ENCODE measurements at places on chromosomes 11 and 22.

GRCh38 chr11:119513131-119513805, 90.3 kb upstream of the THY1 start:
- no peak for DNase-seq

DNA sequence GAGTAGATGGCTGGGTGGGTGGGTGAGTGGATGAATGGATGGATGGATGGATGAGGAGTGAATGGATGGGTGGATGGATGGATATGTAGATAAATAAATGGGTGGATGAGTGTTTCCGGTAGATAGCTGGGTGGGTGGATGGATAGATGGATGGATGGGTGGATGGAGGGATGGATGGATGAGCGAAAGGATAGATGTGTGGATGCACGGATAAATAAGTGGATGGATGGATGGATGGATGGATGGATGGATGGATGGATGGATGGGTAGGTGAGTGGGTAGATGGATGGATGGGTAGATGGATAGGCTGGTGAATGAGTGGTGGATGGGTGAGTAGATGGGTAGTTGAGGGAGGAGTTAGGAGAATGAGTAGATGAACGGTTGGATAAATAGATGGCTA, 349.3 kb downstream of the MN1 start:
- DNase-seq = no peak

DNA sequence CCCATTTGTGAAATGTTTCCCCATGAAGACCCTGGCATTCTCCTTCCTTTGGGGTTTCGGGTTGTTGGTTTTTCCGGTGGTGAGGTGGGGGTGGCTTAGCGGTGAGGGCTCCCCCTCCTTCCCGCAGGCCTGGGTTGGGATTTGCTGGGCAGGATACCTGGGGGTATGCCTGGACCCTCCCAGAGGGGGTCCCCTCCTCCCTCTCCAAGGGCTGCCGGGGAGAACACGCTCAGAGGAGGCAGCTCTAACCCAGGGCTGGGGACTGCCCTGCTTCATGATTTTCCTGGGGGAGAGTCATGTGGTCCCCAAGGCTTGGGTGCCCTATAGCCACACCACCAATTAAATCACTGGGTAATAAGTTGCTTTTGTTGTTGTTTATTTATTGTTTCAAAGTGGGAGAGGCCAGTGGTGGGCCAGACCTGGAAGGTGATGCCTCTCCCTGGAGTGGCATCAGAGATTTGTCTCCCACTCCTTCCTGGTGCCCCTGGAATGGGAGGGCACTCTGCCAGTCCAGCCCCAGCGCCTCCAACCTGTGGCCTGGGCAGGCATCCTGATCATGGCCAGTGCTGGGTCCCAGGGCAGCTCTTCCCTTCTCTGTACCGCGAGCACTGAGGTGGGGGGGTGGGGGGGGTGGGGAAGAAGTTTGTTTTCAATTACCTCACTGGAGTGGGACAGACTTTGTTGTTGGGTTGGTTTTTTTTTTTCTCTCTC, 1.3 kb upstream of the CLCF1 start:
- no peak for DNase-seq

DNA sequence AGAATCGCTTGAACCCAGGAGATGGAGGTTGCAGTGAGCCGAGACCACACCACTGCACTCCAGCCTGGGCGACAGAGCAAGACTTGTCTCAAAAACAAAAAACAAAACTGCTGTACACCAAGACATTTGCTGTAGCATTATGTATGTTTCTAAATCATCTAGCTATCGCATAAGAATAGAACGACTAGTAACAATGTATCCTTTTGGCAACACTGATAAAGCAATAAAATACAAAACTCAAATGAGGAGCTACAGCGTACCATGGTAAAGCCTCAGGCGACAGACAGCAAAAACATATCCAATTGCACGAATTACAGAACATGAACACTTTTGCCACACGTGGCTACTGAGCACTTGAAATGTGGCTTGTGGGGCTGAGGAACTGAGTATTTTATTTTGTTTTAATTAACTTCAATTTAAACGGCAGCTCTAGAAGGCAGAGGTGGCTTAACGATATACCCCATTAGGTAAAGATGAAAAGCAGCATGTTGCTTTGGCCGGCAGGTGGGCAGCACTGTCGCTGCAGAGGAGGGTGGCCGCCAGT, 2.3 kb downstream of the TUBGCP6 start:
- DNase-seq = no peak

DNA sequence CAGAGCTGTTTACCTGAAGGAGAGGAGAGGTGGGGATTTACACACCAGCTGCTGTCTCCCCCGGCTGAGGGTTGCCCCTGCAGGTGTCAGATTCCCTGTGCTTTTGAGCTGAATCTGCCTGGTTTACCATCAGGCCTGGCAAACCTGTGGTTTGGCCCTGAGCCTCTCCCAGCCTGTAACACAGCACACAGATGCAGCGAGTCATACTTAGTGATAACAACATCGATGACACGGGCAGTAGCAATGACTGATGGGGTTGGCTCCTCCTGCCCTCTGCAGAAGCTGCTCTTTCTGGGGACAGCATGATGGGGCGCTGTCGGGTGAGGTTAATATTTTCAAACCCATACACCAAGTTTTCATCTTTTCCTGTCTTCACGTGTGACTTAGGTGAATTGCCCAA, 380.0 kb upstream of the B3GAT1 start:
- peak; percentile 1 for DNase-seq

GRCh38 chr11:1049431-1049891, 12.9 kb upstream of the MUC6 start:
- peak; percentile 3 for DNase-seq

All from hematopoietic multipotent progenitor cell treated with erythropoietin and hydrocortisone succinate and interleukin-3 and kit ligand, for 8 days (in vitro differentiated cells).